ENCODE measurements at places on chromosomes 4 and X.

DNA sequence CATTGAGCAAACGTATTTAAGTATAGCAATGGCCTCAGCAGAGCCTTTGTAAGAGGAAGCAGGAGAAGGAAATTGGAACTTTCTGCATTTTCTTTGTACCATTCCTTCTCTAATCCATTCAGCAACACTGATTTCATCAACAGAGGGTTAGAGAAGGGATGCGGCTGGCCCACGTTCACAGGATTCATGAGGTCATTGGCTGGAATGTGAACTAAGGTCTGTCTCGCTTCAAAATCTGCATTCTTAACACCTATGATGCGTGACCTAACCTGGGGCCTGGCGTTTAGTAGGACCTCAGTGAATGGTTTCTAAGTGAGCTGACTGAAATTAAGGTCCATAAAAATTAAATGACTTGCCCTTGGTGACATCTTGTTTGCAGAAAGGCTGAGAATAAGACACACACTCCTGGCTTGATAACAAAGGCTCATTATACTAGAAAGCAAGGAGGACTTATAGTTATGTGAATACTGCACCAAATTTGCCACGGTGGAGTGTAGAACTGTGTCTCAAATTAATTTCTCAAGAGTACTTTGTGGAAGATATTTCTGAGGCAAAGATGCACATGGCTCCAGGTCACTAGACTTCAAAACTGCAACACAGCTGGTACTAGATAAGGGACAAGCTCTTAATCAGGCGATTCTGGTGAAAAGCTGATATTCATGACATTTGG is 25.4 kb downstream of the FGFBP1 start:
- H3K4me1 ChIP-seq: no peaks in the 10 kb centered on the region
- H3K4me3 ChIP-seq: no peak overlapping the region
- no peak overlapping the region for H3K27ac ChIP-seq
- H3K27me3 ChIP-seq: no peaks in the 10 kb centered on the region
- no peak for DNase-seq
- H3K36me3 ChIP-seq: no peaks in the 10 kb centered on the region

GRCh38 chrX:150602296-150602695 is 33.9 kb downstream of the MTM1 start:
- no peak for DNase-seq
- peaks cover 45% of the 10 kb centered on the region for H3K36me3 ChIP-seq
- no peaks in the 10 kb centered on the region for H3K4me1 ChIP-seq

GRCh38 chr4:21366312-21366711 is 582.3 kb downstream of the KCNIP4 start:
- H3K4me3 ChIP-seq: no peak overlapping the region
- H3K4me1 ChIP-seq: no peaks in the 10 kb centered on the region
- no peak overlapping the region for H3K27ac ChIP-seq
- no peaks in the 10 kb centered on the region for H3K36me3 ChIP-seq

GRCh38 chr4:100872811-100873210 is 355.0 kb upstream of the EMCN start:
- H3K36me3 ChIP-seq: no peaks in the 10 kb centered on the region
- H3K4me3 ChIP-seq: no peak overlapping the region
- no peaks in the 10 kb centered on the region for H3K27me3 ChIP-seq
- H3K27ac ChIP-seq: no peak overlapping the region

DNA sequence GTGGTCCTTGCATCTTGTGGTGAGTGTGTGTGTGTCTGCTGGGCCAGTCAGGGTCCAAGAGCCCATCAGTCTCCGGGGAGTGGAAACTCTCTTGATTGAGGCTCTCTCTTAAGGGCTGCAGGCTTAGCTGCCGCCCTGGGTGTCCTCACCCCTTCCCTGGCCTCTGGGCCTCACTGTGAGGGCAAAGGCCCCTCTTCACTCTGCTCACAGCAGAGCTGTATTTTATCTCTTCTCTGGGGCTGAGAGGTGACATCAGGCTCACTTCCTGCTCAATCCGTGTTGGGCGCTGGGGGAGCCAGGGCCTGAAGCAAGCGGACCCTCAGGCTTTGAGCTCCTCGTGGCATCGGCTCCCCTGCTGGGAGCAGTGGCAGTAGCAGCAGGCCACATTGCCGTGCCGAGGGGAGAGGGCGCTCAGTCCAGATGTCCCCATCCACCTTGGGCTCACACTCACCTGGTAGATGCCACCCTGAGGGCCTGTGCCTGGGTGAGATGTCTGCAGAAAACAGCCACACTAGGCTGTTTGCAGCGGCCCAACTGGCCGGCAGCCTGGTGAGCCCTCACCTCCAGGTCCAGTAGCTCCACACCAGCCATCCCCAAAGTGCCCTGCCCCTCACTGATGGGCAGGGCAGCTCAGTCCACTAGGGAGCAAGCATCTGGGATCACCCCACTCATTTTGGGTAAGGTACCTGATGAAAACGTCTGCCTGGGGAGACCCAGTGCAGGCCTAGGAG is 24.7 kb upstream of the PRPS1 start:
- H3K4me3 ChIP-seq: no peak overlapping the region
- no peak overlapping the region for H3K27ac ChIP-seq
- H3K4me1 ChIP-seq: no peaks in the 10 kb centered on the region
- no peaks in the 10 kb centered on the region for H3K36me3 ChIP-seq

- H3K27ac ChIP-seq: no peak overlapping the region
- H3K27me3 ChIP-seq: no peaks in the 10 kb centered on the region
Observed at GRCh38 chr4:54707406-54707805, 49.6 kb downstream of the KIT start.

GRCh38 chr4:76708971-76709771 is 188.8 kb downstream of the SOWAHB start:
- H3K27me3 ChIP-seq: no peaks in the 10 kb centered on the region
- H3K36me3 ChIP-seq: no peaks in the 10 kb centered on the region
- no peak for DNase-seq
- no peaks in the 10 kb centered on the region for H3K4me1 ChIP-seq
